ENCODE measurements at places on chromosomes 13 and 19. TPM values are rescaled to one million over a fixed set of nuclear protein-coding genes. Genes with fewer than 3 reads are reported as not detected.

COQ8B gene
- total RNA-seq = 11.9 TPM

ZNF253 gene
- 6.6 TPM for total RNA-seq

MCEMP1 gene
- total RNA-seq = 1.8 TPM

HTR2A gene
- 0.10 TPM for total RNA-seq

MYCBP2 gene
- total RNA-seq = 186 TPM

ADGRE1 gene
- total RNA-seq = 15.4 TPM
